ENCODE measurements at places on chromosomes 5 and 9. TPM values are rescaled to one million over a fixed set of nuclear protein-coding genes. Genes with fewer than 3 reads are reported as not detected.

Gene FRRS1L
- polyA plus RNA-seq, result 2.9 TPM

Gene POU5F2
- 0.02 TPM for polyA plus RNA-seq

Gene PCDHA1
- polyA plus RNA-seq, result 0.05 TPM

Gene HMCN2
- polyA plus RNA-seq, result 0.05 TPM

Gene BTNL9
- polyA plus RNA-seq, result 4.2 TPM

Data from adrenal gland (tissue), 19 donors.